ENCODE measurements at places on chromosomes 2 and 18.

GRCh38 chr2:28325567-28326468 lies 66.8 kb upstream of the FOSL2 start:
- DNase-seq, result no peak

GRCh38 chr2:240433973-240434727 lies 1.3 kb upstream of the GPC1 start:
- DNase-seq, result peak; percentile 90

GRCh38 chr2:225041851-225042799 lies at the start of gene DOCK10:
DOCK10 (minus strand) TSS chr2:225042468; CDS start chr2:225042374, 94 bp downstream.
- peak; percentile 30 for DNase-seq

DNA sequence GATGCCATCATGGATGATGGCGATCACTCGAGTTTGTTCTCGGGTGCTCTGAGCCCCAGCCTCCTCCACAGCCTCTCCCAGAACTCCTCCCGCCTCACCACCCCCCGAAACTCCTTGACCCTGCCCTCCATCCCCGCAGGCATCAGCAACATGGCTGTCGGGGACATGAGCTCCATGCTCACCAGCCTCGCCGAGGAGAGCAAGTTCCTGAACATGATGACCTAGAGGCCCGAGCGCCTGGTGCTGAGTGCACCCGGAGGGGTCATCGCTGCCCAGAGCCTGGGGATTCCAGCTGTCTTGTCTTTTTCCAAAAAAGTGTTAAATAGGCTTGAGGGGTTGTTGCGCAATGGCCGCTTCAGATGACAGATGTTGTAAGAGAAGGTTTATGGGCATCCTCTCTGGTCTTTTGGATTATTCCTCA lies 254.8 kb downstream of the GLI2 start:
- DNase-seq, result no peak

GRCh38 chr2:48929571-48930301 lies 174.2 kb upstream of the LHCGR start:
- DNase-seq, result no peak

DNA sequence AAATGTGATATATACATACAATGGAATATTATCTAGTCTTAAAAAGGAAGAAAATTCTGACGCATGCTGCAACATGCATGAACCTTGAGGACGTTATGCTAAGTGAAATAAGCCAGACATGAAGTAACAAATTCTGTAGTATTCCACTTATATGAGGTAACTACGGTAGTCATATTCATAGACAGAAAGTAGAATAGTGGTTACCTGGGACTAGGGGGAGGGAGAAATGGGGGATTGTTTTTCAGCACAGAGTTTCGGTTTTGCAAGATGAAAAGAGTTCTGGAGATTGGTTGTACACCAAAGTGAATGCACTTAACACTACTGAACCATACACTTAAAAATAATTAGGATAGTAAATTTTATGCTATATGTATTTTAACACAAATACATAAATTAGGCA lies 215.9 kb upstream of the FBXO11 start:
- no peak for DNase-seq
